ENCODE measurements at places on chromosomes 13 and 19.

DNA sequence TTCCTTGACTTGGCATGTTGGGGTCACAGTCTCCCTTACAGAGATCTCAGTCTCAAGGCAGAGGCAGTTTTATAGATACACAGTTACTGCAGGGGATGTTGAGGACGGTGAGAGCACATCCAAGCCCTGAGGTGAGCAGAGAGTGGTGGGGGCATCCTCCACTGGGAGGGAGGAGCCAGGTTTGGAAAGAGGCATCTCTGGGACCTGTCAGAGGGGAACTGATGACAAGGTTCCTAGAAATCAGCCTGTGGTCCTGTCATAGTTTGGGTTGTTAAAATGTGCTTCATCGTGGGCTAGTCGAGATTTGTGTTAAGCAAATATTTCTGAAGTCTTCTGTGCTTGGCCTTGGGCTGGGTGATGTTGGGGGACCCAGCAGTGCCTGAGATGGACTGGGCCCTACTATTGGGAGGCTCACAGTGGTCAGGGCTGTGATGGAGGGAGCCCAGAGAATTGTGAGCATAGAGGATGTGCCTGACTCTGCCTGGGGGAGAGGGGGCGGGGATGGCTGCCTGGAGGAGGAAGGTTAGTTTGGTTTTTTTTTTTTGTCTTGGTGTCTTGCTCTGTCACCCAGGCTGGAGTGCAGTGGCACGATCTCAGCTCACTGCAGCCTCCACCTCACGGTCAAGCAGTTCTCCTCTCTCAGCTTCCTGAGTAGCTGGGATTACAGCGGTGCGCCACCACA, 3.9 kb downstream of the SUPT5H start:
- H3K27me3 ChIP-seq: no peaks in the 10 kb centered on the region
- DNase-seq: no peak
- peaks cover 22% of the 10 kb centered on the region for H3K4me1 ChIP-seq

DNA sequence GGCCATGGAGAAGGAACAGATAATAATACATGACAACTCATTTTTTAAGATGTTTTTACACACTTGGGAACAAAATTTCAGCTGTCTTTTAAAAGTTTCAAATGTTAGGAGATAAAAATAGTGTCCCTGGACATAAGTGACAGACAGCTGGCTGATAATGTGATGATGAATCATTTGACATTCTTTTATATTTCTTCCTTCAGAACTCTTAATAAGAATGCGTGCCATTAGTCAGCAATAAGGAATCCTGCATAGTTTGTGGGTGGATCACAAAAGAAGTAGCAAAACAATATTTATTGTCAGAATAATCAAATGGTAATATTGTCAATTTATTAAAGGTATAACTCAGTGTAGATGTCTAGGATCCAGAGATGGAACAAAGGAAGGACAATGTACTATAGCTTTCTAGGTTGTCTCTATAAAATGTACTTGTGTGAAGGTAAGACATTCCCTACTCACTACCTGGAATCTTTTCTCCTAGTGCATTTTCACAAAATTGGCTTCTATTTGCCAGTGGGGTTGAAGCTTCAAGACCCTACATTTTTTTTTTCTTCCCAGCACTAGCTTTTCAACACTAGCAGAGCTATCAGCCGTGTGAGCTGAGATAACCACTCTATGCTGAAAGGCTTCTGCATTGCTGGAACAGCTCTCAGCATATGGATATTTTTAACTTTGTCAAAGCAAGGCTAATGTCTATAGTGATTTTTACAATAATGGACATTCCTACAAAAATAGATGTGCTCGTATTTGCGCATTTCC, 175.6 kb upstream of the SLITRK6 start:
- no peaks in the 10 kb centered on the region for H3K4me1 ChIP-seq
- no peaks in the 10 kb centered on the region for H3K27me3 ChIP-seq
- H3K36me3 ChIP-seq: no peaks in the 10 kb centered on the region

GRCh38 chr13:80408270-80408669, 67.3 kb upstream of the SPRY2 start:
- H3K27ac ChIP-seq: no peak overlapping the region
- DNase-seq: no peak
- no peaks in the 10 kb centered on the region for H3K4me1 ChIP-seq
- no peak overlapping the region for H3K4me3 ChIP-seq
- no peaks in the 10 kb centered on the region for H3K27me3 ChIP-seq
- no peaks in the 10 kb centered on the region for H3K36me3 ChIP-seq

DNA sequence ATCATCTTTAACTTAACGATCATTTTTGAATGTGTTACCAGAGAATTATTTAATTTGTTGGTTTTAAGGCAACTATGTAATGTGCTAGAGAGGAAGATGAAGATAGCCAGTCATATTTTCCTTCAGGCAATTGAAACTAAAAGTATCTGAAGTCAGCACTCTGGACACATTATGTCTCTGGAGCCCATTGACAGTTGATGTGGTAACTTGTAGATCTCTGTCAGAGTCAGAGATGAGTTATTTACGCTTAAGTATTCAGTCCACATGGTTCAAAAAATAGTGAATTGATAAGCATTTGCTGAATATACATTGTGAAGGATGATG, 2.1 kb downstream of the ZMYM2 start:
- no peak overlapping the region for H3K27ac ChIP-seq
- no peaks in the 10 kb centered on the region for H3K27me3 ChIP-seq
- no peak for DNase-seq
- H3K36me3 ChIP-seq: no peaks in the 10 kb centered on the region

GRCh38 chr13:69194130-69194529, 913.5 kb upstream of the ATXN8OS start:
- no peak overlapping the region for H3K4me3 ChIP-seq
- H3K4me1 ChIP-seq: no peaks in the 10 kb centered on the region
- no peak for DNase-seq
- no peaks in the 10 kb centered on the region for H3K36me3 ChIP-seq
- H3K27ac ChIP-seq: no peak overlapping the region

DNA sequence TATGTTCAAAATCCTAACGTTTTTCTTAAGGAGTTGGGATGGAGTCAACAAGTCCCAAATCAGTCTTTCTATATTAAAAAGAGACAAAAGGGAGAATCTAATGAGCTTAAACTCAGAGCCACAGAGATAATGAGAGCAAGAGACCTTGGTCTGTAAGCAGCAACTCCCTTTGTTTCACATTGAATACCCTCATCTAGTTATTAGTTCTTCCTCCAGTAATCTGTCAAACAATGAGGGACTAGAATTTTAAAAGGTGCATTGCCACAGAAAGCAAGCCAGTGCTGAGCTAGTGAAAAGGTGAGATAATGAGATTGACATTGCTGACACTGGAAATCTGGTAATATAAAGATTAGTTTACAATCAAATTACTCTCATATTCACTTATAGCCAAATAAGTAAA, 718.6 kb downstream of the DACH1 start:
- no peaks in the 10 kb centered on the region for H3K4me1 ChIP-seq
- DNase-seq: no peak
- no peaks in the 10 kb centered on the region for H3K27me3 ChIP-seq
- H3K36me3 ChIP-seq: no peaks in the 10 kb centered on the region
- H3K27ac ChIP-seq: no peak overlapping the region

- H3K36me3 ChIP-seq: no peaks in the 10 kb centered on the region
- DNase-seq: no peak
- no peaks in the 10 kb centered on the region for H3K4me1 ChIP-seq
- no peaks in the 10 kb centered on the region for H3K27me3 ChIP-seq
- peak overlapping the region; percentile 71 for H3K4me3 ChIP-seq
Measured at GRCh38 chr19:3028305-3029064, 595 bp downstream of the TLE2 start.

DNA sequence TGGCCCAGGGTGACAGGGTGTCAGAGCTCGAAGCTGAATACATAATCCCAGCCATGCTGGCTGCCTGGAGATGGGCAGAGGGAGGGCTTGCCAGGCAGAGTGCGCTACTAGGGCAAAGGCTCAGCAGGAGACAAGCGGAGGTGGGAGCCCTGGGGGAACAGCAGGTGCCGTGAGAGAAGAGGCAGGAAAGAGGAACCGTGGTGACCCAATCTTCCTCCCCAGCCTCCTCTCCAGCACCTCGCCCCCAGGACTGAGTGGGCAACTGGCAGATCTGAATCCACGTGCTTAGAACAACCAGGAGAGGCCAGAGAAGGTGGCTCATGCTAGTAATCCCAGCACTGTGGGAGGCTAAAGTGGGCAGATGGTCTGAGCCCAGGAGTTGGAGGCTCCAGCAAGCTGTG, 11.0 kb upstream of the CCL25 start:
- no peak overlapping the region for H3K27ac ChIP-seq
- no peaks in the 10 kb centered on the region for H3K36me3 ChIP-seq
- H3K4me1 ChIP-seq: no peaks in the 10 kb centered on the region
- no peak for DNase-seq

DNA sequence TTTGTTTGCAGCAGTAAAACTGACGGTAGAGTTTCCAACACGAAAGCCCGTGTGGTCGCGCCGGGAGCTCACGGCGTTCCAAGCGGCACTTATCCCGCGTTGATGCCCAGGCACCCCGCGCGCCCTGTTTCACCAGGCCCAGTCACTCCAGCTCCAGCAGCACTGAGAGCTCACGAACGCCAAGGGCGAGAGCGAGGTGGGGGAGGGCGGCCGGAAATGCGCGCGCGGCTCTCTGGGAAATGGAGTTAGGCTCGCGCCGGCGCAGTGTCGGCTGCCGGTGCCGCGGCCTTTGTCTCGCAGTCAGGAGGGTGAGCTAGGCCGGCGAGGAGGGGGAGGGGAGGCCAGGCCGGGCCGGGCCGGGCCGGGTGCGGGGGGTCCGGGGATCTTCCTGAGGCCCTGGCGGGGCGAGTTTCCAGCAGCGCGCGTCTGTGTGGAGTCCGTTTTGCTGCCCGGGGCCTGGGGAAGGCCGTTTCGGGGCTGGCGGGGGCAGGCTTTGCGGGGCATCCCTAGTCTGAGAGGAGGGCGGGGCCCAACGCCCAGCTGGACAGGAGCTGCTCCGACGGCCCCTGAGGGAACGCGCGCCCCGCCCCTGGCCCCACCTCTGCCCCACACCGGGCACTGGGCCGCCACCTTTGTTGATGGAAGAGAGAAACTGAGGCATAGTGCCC, at the start of gene ZNF135:
Gene ZNF135, plus strand, starts transcription at position 280 of the 668 bp plus-strand sequence. CDS start 721 bp downstream, outside the sequence.
- H3K27ac ChIP-seq: peak within 1 kb of the TSS; percentile 96
- no peaks in the 10 kb centered on the region for H3K27me3 ChIP-seq

GRCh38 chr13:29937841-29938240, 87.4 kb upstream of the UBL3 start:
- no peak overlapping the region for H3K27ac ChIP-seq
- H3K4me1 ChIP-seq: no peaks in the 10 kb centered on the region

DNA sequence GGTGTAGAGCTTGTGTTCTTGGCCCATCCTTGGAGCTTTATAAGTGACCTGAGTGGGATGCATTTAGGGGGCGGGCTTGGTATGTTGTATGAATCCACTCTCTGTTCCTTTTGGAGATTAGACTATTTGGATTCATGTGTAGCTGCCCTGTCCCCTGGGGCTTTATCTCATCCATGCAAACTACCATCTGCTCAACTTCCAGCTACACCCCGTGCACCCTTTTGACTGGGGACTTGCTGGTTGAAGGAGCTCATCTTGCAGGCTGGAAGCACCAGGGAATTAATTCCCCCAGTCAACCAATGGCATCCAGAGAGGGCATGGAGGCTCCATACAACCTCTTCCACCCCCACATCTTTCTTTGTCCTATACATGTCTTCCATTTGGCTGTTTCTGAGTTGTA, 6.1 kb downstream of the CLEC4M start:
- no peak overlapping the region for H3K4me3 ChIP-seq
- no peak overlapping the region for H3K27ac ChIP-seq

DNA sequence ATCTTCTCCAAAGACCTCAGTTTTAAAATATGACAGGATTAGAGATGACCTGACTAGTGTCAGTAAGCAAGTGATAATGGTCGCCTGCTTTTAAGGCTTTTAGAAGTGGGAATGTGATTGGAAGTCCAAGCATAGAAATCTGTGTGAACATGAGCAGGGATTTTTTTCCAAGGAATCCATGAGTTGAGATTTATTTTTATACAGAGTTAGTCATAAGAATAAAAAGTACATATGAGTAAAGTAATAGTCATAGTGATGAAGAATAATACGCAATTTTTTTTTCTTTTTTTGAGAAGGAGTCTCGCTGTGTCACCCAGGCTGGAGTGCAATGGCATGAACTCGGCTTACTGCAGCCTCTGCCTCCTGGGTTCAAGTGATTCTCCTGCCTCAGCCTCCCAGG, 1.6 kb downstream of the ZNF546 start:
- no peak for DNase-seq
- no peak overlapping the region for H3K27ac ChIP-seq
- H3K27me3 ChIP-seq: no peaks in the 10 kb centered on the region
- H3K4me1 ChIP-seq: peaks cover 7% of the 10 kb centered on the region
- no peaks in the 10 kb centered on the region for H3K36me3 ChIP-seq
- no peak overlapping the region for H3K4me3 ChIP-seq

GRCh38 chr19:30263830-30264381, 108.3 kb upstream of the ZNF536 start:
- peaks cover 28% of the 10 kb centered on the region for H3K27me3 ChIP-seq
- H3K4me3 ChIP-seq: no peak overlapping the region
- no peaks in the 10 kb centered on the region for H3K4me1 ChIP-seq
- no peaks in the 10 kb centered on the region for H3K36me3 ChIP-seq
- H3K27ac ChIP-seq: no peak overlapping the region

DNA sequence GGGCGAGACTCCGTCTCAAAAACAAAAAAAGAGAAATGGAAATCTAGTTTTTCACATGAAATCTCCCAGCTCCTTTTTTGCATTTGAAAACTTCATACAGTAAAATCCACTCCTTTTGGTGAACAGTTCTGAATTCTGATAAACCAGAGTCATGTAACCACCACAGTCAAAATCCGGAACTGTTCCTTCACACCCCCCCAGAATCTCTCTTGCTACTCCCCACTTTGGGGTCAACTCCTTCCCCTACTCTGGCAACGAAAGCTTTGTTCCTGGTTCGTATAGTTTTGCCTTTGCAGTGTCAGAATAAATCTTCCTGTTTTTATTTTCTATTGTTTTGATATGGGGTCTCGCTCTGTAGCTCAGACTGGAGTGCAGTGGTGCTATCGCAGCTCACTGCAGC, 23.7 kb downstream of the RCN3 start:
- H3K27me3 ChIP-seq: no peaks in the 10 kb centered on the region
- no peaks in the 10 kb centered on the region for H3K4me1 ChIP-seq
- H3K4me3 ChIP-seq: no peak overlapping the region
- no peak overlapping the region for H3K27ac ChIP-seq

DNA sequence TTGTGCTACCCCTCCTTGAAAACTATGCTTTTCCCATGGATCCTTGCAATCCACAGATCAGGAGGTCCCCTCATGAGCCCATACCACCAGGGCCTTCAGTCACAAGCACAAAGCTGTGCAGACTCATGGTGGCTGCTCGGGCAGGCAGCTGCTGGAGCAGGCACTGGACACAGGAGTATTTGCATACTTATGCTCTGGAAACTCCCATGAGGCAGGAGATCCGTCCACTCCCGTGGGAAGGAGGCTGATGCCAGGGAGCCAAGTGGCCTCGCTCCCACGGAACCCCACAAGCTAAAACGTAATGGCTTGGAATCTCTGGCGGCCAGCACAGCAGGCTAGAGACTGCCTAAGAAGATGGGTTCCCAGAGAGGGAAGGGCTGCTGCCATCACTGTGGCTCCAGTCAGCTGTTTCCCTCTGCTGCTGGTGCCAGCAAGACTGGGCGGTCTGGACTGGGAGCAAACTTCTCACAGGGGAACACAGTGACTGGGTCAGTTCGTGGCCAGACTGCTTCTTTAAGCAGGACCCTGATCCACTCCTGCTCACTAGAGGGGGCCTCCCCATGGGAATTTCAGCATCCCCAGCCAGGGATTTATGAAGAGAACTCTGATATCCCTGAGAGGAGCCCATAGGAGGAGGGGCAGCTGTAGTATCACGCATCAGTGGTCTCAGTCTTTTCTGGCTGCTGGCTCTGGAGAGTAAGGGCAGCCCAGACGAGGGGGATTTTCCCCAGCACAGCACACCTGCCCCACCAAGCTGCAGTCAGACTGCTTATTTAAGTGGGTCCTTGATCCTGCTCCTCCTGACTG, 370.3 kb upstream of the ATXN8OS start:
- no peaks in the 10 kb centered on the region for H3K36me3 ChIP-seq
- H3K4me1 ChIP-seq: no peaks in the 10 kb centered on the region
- H3K27me3 ChIP-seq: no peaks in the 10 kb centered on the region
- no peak overlapping the region for H3K27ac ChIP-seq
- H3K4me3 ChIP-seq: no peak overlapping the region
- no peak for DNase-seq
